ENCODE measurements at places on chromosomes 16 and 17. TPM values are rescaled to one million over a fixed set of nuclear protein-coding genes. Genes with fewer than 3 reads are reported as not detected.

TMIGD1 gene
- total RNA-seq, result not detected

NPIPA8 gene
- 0.40 TPM for total RNA-seq

MAZ gene
- 150 TPM for total RNA-seq

DRC3 gene
- 0.66 TPM for total RNA-seq

PRDM7 gene
- total RNA-seq, result not detected

CYGB gene
- total RNA-seq, result 7.7 TPM

PLA2G10 gene
- not detected for total RNA-seq

NXPH3 gene
- 4.4 TPM for total RNA-seq

RILP gene
- total RNA-seq, result 13.7 TPM

FOXC2 gene
- 3.4 TPM for total RNA-seq

HEATR9 gene
- not detected for total RNA-seq

MPO gene
- total RNA-seq, result under 0.01 TPM

Data from aortic smooth muscle cell (primary cell).